Stimulated activated CD4-positive, alpha-beta T cell treated with anti-CD3 and anti-CD28 coated beads, TNF-alpha, amount 100 ng/mL, for 1 hour (primary cell): ENCODE measurements at places on chromosomes 6 and 20.
A peak's percentile ranks its signal among the peaks of the same experiment; 100 is the strongest.

DNA sequence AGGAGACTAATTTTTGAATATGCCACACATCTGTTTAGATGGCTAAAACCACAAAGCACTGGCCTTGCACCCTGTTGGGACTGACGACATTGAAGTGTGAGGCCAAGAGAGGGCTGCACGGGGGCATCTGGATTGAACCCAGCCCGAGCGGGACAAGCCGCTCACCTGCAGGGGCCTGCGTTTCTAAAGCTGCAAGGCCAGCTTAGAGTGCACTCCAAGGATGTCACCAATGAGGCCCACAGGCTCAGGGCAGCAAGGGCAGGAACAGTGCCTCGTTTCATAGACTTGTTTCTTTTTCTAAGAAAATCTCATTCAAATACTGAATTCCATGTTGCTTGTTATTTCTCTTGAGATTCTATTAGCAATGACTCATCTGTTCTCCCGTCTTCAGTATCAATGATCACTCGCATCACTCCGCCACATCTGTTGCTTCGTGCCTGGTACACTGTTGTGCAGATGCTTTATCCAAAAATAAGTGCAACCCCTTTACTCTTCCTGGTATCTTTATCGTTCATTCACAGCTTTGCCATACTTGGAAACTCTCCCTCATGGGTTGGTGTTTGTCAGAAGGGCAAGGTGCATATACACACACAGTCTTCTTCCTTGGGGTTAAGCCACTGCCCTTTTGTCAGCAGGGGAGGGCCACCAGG is 120.1 kb downstream of the IRF4 start:
- DNase-seq: no peak

DNA sequence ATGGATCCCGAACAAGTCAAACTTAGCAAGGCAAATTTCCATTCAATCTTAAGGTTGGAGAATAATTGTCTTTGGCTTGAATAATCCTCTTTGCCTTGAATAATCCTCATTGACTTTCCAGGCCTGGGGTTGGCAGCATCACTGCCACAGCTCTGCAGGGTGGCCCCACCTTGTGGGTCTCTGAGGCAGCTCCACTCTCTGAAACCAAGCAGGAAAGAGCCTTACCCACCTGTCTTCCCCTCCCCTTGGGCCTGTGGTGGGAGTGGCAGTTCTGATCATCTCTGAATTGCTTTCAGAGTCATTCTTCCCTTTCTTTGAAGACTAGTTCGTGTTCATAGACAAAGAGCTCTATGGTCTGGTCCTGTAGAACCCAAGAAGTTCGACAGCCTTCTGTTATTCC is 47.5 kb downstream of the KCNQ5 start:
- DNase-seq: no peak

GRCh38 chr20:49482621-49483017 is at the start of gene KCNB1:
KCNB1 (minus strand) TSS chr20:49482668; CDS start chr20:49482480, 188 bp downstream.
- peak; percentile 10 for DNase-seq

GRCh38 chr20:10007747-10008146 is 27.0 kb upstream of the ANKEF1 start:
- no peak for DNase-seq

DNA sequence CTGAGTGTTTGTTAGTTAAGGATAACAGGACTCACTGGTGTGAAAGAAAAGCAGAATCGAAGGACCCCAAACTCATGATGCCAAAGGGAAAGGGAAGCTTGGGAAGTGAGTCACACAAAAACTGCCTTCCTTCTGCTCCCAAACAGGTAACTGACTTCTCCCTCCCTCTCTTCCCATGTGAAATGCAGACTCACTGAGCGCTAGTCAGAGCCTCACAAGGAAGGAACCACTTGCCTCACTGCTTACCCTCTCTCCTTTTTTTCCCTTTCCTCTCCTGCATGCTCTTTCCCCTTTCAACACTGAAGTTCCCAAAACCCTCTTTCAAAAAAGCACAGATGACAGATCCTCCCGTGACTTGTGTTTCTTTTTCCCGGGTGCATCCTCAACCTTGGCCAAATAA is 56.4 kb downstream of the LYRM4 start:
- DNase-seq: no peak

GRCh38 chr6:52010145-52010544 is 77.3 kb downstream of the PKHD1 start:
- DNase-seq: no peak

- DNase-seq: no peak
These were observed 271.1 kb downstream of the TFAP2C start for GRCh38 chr20:56900252-56900651.

DNA sequence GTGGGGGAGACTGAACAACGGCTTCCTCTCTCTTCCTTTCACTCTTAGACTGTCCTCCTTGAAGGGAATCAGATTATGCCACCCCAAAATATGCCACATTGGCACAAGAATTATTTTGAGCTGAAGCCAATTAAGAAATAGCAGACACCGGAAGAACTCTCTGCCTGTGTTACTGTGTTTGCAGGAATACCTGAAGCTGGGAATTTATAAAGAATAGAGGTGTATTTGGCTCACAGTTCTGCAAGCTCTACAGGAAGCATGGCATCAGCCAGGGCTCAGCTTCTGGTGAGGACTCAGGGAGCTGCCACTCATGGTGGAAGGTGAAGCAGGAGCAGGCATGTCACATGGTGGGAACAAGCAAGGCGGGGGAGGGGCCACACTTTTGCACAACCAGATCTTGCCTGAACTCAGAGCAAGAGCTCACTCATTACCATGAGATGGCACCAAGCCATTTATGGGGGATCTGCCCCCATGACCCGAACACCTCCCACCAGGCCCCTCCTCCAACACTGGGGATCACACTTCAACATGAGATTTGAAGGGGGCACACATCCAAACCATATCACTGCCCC is 46.0 kb downstream of the PCNA start:
- no peak for DNase-seq

GRCh38 chr6:170139531-170139930 is 151.3 kb downstream of the DLL1 start:
- no peak for DNase-seq

DNA sequence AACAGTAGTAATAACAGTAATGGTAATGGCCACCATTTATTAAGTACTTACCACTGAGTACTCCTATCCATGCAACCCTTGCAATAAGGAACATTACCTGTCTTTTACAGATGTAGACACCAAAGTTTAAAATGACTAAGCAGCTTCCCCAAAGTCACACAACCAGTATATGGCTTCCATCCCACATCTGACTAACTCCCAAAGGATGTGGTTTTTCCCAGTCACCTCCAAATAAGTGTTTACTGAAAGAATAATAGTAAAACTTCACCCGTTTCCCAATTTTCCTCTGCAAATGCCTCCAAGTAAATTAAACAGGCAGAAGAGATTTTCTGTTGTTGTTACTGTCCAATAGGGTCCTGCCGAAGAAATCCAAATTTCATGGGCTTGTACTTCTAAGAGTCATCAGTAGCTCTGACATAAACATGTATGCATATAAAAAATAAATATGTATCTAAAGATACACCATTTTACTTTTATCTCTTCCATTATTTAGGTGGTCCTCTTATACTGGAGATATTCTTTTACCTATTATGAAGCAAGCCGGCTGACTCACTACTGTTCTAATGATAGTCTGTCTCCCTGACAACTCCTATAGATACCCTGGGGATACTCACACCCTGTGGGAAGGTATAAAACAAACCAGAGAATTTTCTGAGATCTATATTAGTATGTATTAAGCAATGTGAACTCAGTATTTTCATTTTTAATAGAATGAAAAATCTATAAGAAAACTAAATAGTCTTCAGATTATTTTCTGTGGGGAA is 77.9 kb upstream of the ID4 start:
- DNase-seq: no peak

DNA sequence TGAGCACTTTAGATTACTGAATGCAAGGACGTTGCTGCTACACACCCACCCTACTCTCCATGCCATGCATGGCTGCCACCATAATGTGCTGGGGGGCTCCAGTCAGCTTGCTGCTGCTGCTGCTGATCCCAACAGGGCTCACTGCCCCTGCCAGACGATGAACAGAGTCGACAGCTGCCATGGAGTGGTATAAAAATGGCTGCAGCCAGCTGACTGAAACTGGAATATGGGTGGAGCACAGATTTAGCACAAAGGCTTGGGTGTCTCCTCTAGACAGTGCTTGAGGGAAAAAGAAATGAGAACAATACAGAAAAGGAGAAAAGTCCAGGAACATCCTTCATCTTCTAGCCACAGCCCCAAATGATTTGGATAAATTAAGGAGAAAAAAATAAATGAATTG is 150.7 kb downstream of the PDSS2 start:
- DNase-seq: no peak

GRCh38 chr6:27693766-27694546 is 218.2 kb downstream of the OR2B2 start:
- DNase-seq: no peak

- DNase-seq: no peak
These were observed 61.3 kb downstream of the ZDHHC14 start for GRCh38 chr6:157442291-157442690.

- no peak for DNase-seq
These were observed 4.4 kb upstream of the RBM24 start for GRCh38 chr6:17276766-17277165.

GRCh38 chr6:165146456-165146855 is 162.9 kb downstream of the C6orf118 start:
- DNase-seq: no peak

- no peak for DNase-seq
These were observed 481.2 kb downstream of the TFAP2A start for GRCh38 chr6:9933677-9934076.

DNA sequence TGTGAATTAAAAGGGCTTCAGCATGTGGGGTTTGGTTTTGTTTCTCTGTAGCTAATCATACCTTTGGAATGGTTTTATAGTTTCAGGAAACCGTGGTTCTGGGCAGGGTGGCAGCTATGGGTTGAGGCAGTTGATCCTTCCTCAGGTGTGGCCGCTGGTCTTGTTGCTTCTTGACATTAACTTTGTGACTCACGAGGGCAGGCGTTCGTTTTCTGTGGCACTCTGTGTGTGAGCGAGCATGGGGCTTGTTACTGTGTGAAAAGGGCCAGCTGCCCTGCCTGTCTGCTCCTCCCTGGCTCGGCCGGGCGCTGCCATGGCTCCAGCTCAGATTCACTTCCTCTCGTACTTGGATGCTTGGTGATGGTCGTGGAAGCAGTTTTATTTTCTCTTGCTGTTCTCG is 16.2 kb downstream of the DNAJC5 start:
- DNase-seq: no peak

DNA sequence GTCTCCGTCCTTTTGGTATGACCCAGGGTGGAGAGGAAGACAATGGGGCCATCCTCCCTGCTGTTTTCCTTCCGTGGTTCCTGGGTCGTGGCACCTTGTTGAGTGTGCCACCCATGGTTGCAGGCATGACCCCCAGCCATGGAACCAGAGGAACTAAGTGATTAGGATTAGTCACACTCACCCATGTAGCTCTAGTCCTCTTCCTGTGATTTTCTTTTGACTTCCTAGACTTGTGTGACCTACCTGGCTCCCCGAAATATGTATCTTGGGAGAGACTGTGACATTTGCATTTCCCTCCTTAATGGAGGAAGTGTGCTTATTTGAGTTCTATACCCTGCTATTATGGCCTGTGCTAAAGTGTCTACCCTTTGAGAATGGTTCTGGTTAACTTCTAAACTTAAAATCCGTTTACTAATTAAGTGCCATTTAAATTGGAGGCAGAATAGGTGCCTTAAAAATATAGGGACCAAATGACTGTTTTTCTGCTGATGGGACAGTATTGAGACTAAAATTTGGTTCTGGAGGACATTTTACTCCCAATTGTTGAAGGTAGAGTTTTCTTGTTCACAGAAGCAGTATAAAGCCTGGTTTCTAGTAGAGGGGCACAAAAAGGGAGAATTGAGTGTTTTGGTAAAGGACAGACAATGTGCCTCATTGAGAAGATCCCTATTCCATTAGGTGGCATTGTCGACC is 545.6 kb downstream of the HDGFL1 start:
- no peak for DNase-seq

- DNase-seq: no peak
These were observed 26.2 kb downstream of the VSTM2L start for GRCh38 chr20:37928996-37929682.

DNA sequence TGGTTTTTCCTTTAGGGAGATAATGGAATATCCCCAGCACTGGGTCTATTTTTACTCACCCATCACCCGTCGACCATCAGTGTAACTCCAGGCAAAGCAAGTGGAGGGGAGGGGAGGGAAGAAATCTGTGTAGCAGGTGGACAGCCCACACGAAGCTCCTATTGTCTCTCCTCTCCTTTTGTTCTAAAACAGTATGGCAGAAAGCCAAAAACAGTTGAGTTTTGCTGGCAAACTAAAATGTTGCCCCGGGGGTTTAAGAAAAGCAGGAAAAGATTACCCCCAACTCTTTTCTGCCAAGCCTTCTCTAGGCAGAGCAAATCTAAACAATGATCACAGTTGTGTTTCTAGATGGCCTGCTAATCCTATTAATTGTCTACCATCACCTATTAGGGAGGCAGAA is 89.7 kb downstream of the PREP start:
- DNase-seq: no peak

- no peak for DNase-seq
These were observed 35.0 kb downstream of the BTBD9 start for GRCh38 chr6:38604700-38605099.

GRCh38 chr6:32171234-32171633 is 4.7 kb downstream of the AGPAT1 start:
- DNase-seq: no peak

DNA sequence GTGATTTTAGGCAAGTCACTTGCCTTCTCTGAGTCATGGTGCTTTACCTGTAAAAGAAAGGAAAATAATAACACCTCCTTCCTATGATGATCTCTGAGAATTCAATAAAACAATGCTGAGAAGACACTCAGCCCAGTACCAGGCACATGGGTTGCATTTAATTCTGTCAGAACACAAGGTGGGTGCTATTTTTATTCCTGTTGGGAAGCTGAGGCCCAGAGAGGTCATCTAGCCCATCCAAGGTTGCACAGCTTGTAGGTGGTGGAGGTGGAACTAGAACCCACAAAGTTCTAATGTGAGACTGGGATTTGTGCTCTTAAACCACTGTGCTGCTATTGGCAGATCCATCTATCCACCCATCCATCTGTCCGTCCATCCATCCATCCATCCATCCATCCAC is 39.6 kb upstream of the PTGIS start:
- DNase-seq: no peak

GRCh38 chr6:123655521-123656306 is 19.0 kb upstream of the TRDN start:
- no peak for DNase-seq

GRCh38 chr6:49284180-49284579 is 178.9 kb downstream of the MMUT start:
- DNase-seq: no peak

- DNase-seq: no peak
These were observed 1071.1 kb upstream of the CITED2 start for GRCh38 chr6:140445474-140446004.
